ENCODE measurements at places on chromosomes 5 and 9.

- DNase-seq = no peak
Observed at GRCh38 chr5:83388608-83389007, 82.9 kb upstream of the VCAN start.

DNA sequence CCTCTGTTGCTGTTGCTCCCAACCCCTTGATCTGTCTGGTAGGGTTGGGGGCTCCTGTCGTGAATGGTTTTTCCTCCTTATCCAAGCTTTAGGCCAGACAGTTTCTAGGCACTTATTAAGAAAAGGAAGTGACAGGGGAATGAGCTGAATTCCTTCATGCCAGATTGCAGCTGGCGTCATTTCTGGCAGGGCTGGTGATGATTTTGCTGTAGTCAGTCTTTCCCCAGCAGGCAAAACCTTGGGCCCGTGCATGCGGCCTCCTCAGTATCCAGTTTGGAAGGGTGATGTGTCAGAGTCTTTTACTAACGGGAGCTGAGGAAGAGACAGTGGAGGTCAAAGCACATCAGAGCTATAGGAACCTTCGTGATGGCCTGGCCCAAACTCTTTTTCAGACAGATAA lies 58.8 kb downstream of the COL27A1 start:
- DNase-seq = no peak

GRCh38 chr9:138061631-138062030 lies 184.0 kb downstream of the CACNA1B start:
- no peak for DNase-seq

DNA sequence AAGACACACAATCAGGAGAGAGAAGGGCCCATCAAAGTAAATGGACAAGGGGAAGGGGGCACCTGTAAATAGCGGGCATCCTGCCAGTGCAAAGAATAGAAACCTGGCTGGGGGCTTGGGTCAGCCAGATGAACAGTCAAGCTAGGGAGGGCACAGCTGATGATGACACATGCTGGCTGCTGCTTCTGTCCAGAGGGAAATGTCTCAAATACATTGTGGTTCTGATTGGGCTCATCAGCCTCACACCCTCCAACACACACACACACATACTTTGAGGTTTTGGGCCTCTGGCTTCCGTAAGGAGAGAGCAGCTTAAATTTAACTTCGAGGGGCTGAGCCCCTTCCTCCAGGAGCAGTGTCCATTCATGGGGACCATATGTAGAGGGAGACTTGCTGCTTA lies 27.6 kb upstream of the SPATA31E1 start:
- no peak for DNase-seq

GRCh38 chr5:68110264-68110663 lies 105.3 kb upstream of the PIK3R1 start:
- DNase-seq = no peak
